ENCODE measurements at places on chromosomes 5 and 9.

DNA sequence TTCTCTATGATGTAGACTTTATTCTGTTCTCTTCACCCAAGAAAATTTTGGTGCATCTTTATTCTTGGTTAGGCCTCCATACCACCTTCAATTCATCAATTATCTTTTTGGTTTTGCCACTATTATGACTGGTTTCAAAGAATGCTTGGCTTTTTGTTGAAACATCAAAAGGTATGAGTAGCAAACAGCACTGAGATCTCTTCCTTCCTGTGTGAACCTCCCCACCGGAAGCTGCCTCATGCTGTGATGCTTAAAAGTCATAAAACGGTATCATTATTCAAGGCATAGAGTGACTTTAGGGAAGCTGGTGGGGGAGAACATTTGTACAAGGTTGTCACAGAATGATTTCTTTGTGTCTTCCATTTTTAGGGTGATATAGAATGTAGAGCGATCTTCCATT is 70.6 kb downstream of the IQGAP2 start:
- DNase-seq = no peak

GRCh38 chr9:125999504-125999881 is 252.3 kb downstream of the PBX3 start:
- DNase-seq = no peak

DNA sequence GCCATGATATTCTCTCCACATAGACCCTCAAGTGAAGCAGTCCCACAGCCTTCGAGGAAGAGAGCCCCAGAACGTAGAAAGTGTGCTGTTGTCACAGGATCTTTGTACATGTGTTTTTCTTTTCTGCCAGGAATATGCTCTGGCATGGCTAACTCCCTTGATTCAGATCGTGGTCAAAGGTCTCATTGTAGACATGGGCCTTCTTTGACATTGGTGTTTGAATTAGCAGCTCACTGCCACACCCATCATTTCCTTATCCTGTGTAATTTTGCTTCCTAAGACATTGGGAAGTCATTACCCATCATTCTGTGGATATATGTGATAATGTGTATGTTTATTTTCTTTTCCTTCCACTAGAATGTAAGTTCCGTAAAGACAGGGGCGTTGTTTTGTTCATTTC is 25.5 kb downstream of the MTRR start:
- no peak for DNase-seq

DNA sequence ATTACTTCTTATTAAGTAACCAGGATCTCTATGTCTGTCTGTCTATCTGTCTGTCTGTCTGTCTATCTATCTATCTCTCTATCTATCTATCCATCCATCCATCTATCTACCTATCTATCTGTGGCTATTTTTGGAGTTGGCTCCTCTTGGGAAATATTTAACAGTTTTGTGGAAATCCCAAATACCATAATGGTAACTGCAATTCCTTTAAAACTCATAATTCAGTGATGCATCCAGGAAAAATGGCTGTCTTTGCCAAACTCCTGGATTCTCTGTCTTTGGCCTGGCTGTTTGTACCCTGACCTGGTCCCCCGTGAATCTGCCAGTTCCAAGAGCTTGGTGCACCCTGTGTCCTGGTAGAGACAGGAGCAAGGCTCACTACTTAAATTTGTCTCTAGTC is 197.0 kb downstream of the PCSK1 start:
- no peak for DNase-seq

- no peak for DNase-seq
Observed at GRCh38 chr9:105065098-105066088, 137.4 kb upstream of the ABCA1 start.

- DNase-seq = peak; percentile 96
Observed at GRCh38 chr5:90558344-90559192, at the start of gene ADGRV1. Gene ADGRV1, plus strand, starts transcription at chr5:90558797. Its CDS starts 99 bp downstream, at chr5:90558896.

DNA sequence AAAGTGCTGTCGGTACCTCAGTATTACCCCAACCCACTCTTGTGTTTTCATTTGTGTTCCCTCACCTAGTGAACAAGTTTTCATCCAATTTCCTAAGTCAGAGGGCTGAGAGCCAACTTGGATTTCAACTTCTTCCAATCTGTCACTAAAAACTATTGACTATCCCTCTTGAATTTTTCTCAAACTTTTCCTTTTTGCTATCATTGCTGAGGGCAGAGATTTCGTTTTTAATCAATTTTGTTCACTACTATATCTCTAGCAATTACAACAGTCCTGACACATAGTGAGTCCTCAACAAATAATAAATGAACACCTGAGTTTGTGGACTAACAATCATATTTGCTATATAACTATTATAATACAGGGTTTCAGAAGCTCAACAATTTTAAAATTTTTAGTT is 29.0 kb downstream of the MEIKIN start:
- no peak for DNase-seq

GRCh38 chr5:67493676-67494075 is 297.1 kb upstream of the CD180 start:
- peak; percentile 12 for DNase-seq

- no peak for DNase-seq
Observed at GRCh38 chr5:72507907-72508238, 663 bp upstream of the ZNF366 start.

DNA sequence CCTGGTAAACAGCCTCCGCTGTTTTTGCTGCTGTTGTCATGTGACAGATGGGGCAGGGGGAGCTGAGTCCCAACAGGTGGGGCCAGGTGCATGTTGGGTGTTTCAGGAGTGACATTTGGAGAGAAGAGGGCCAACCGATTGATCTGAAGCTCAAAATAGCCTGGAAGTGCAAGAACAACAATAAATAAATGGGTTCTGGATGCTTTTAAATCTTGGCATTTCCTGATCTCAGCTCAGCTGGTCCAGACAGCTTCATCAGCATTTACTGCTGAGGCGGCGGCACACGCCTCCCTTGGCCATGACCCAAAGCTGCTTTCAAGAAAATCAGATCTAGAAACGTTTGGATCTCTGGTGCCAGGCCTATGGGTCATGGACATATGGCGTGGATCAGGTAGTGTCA is 70.5 kb downstream of the PPARGC1B start:
- no peak for DNase-seq

- DNase-seq = no peak
Observed at GRCh38 chr5:86866036-86866435, 248.3 kb downstream of the COX7C start.

DNA sequence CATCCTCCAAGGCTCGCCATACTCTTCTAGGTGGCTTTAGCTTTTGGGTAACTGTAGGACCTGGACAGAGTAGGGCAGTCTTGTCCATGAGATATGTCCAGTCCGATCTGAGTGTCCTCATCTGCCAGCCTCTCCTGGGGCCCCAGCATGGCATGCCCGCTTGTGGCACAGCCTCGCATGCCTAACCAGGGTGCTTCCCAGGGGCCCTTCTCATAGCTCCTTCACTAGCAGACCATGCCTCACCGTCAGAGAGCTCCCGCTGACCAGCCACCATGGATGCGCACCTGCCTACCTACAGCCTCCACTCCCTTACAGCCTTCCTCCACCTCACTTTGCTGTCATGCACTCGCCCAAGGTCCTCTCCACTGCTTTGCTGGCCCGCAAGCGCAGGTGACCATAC is 60.6 kb upstream of the FNIP1 start:
- no peak for DNase-seq

GRCh38 chr5:8993031-8993430 is 552.8 kb downstream of the SEMA5A start:
- no peak for DNase-seq

GRCh38 chr5:147689426-147689825 is 93.1 kb downstream of the JAKMIP2 start:
- no peak for DNase-seq

- DNase-seq = peak; percentile 85
Observed at GRCh38 chr5:22852807-22853660, at the start of gene CDH12. Gene CDH12, minus strand, starts transcription at chr5:22853344.

- DNase-seq = no peak
Observed at GRCh38 chr9:99660191-99660636, 161.5 kb upstream of the NR4A3 start.

DNA sequence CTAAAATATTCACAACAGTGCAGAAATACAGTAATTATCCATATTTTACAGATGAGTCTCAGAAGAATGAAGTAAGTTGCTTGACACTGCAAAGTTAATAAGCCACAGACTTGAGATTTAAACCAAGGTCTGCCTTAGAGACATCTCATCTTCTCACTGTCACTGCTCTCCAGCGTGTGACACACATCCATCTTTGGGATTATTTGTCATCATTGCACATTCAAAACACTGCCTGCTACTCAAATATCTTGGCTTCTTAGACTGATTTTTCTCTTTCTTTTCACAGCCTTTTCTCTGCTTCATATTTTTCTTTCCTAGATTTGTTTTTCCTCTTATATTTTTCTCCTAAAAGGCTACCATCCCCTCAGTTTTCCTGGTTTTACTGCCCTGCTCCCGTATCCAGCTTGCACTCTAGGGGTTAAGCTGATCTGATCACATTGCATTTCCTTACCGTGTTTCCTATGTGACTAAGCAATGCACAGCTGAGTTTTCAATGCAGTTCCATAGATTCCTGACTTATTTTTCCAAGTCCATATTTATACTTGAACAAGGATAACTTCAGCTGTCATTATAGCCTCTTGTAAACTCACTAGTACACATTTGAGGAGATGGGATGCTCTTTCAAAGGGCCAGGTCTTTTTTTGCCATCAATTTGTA is 353.0 kb downstream of the PLK2 start:
- DNase-seq = no peak

GRCh38 chr9:36154331-36154952 is 14.7 kb upstream of the CCIN start:
- peak; percentile 44 for DNase-seq

GRCh38 chr5:139390639-139391569 is 1.2 kb upstream of the MZB1 start:
- DNase-seq = no peak

DNA sequence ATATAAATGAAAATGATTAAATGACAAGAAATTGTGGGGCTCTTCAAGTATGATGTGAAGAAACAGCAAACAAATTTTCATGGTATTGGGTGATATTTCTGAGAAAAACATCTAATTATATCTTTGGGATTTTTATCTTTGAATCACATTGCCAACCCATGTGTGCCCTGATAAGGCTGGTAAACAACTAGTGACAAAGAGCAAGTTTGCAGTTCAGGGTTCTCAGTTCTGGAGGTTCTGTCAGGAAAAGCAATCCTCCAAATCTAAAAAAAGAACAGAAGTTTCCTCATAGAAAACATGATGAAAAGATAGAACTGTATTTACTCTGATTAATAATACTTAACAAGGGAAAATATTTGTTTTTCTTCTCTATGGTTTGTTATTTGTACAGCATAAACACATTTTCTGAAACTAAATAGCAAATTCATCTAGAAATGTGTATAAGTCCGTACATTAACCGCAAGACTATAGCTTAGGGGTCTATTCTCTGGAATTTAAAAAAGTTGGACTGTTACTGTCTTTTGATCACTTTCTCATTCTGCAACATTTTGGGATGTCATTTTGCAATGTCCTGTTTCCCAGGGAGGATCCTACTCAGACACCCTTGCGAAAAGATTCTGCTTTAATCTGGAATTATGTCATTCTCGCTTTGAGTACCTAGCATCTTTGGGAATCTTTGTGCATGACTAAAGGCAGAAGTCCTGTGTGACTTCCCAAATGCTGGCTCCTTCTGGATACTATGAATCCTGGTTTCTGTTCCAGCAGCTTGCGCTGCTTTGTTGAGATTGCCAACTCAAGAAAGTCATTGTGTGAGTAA is 308.5 kb downstream of the ADGRV1 start:
- DNase-seq = no peak

DNA sequence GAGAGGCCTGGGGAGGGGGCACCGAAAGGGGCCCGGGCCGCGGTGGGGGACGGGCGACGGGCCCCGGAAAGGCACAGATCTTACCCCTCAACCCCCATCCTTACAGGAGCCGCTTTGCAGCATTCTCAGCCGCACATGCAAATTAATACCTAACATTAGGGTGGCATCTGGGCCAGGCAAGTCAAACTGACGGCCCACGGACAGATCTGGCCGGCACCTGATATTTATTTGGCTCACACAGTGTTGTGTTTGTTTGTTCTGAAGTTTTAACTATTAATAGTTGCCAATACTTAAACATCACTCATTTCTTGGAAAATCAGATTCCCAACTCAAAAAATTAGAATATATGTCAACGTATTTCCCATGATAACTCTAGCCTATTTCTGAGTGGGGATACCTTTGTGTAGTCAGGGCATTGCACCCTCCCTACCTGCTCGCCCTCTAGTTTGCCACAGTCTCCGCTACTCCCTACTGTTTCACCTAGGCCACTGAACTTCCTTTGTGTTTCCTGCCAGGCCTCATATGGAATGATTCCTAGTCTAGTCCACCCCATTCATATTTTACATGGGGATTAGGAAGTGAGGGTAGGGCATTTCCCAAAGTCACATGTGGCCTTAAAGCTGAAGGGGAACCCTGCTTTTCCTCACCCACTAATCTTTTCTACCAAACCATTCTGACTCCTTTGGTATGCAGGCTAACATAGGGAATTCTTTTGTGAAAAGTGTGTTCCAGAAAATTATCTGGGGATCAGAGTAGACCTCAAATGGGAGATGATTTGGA is 71.9 kb upstream of the LARP1 start:
- DNase-seq = no peak

DNA sequence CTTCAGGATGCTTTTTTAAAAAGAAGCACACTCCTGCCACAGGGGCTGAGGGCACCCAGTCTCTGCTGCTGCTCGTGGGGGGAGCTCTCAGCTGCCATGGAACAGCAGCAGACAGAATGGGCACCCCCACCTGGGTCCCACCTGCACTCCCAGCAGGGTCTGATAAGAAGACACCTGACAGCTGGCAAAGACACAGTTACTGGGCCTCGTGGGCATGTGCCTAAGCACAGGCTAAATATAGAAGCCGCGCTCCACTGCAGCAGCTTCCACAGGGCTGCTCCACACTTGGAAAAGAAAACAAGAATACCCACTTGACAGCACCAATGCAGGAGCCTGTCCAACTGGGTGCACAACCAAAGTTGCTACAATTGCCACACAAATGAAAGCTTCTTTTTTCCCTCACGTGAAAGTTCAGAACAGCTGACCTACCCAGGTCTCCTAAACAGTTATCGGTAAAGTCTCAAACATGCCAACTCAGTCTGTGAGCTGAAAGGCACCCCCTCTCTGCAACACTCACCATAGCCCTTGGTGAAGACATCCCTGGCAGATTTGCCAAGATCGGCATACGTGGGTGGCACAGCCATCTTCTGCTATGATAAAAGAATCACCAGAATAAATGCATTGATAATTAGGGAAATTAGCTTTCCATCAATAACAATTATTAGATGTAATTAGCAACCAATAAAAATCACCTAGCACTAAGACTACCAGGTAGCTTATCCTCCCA is 12.2 kb downstream of the VDAC1 start:
- no peak for DNase-seq

DNA sequence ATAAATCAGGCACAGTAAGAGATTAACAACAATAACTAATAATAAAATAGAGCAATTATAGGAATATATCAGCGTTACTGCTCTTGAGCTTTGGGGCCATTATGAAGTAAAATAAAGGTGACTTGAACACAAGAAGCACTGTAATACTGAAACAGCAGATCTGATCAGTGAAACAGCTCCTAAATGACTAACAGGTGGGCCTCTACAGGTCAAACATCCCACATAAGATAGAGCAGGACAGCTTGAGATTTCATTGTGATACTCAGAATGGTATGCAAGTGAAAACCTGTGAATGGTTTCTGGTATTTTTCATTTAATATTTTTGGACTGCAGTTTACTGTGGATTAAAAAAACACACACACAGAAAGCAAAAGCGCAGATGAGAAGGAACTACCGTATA is 24.0 kb upstream of the MAP3K1 start:
- DNase-seq = no peak

- DNase-seq = no peak
Observed at GRCh38 chr5:91365498-91365897, 17.6 kb downstream of the ARRDC3 start.

GRCh38 chr5:14082973-14083372 is 60.2 kb upstream of the TRIO start:
- no peak for DNase-seq

- DNase-seq = peak; percentile 88
Observed at GRCh38 chr9:119368681-119369581, at the start of gene BRINP1. Gene BRINP1, minus strand, starts transcription at chr9:119369435. Its CDS starts 56,080 bp downstream, at chr9:119313355.

All from retina (tissue), 1 donor.